Activated CD4-positive, alpha-beta T cell treated with anti-CD3 and anti-CD28 coated beads for 1 hour (primary cell): ENCODE measurements at places on chromosomes 2 and 18.

DNA sequence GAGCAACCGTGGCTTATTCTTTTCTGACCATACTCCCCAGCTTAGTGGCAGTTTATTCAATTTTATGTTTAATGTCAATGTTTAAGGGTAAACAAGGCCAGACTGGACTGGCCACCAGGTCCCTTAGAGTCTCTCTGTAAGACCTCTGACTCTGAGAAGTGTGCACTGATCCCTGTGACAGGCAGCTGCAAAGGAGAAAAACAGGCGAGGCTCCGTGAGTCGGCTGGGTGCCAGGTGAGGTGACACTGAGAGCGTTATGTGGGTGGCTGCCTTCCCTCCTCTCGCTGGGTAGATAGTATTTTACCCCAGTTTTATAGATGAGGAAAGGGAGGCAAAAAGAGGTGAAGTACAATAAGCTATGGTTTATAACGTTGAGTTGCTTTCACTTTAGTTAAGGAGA lies 139.4 kb upstream of the HDAC4 start:
- no peak for DNase-seq

- peak; percentile 2 for DNase-seq
Measured at GRCh38 chr2:3608373-3609278, 13.7 kb downstream of the COLEC11 start.

- no peak for DNase-seq
Measured at GRCh38 chr18:70295192-70296188, 6.6 kb downstream of the SOCS6 start.

DNA sequence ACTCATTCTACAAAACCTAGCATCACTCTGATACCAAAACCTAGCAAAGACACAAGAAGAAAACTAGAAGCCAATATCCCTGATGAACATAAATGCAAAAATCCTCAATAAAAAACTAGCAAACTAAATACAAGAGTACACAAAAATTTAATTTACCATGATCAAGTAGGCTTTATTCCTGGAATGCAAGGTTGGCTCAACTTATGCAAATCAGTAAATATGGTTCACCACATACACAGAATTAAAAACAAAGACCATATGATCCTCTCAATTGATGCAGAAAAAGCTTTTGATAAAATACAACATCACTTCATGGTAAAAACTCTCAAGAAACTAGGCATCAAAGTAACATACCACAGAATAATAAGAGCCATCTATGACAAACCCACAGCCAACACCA lies 188.3 kb downstream of the ETAA1 start:
- no peak for DNase-seq

DNA sequence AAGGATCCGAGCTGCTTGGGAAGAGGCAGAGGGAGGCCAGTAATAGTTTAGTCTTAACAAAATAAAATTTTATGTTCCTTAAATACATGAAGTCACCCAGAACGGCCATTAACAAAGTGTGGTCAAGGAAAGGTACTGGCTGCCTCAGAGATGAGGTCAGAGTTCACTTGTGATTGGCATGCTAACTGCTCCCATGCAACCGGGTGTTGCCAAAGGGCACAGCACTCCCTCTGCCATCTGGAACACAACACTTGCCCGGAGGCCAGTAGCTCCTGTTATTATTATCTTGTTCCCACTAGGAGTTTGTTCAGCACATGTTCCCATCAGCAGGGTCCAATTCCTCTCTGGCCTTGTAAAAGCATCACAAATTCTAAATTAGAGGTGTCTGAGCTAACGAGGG lies 207.0 kb downstream of the CYP26B1 start:
- DNase-seq: no peak

- no peak for DNase-seq
Measured at GRCh38 chr2:199201539-199201938, 256.2 kb downstream of the SATB2 start.

DNA sequence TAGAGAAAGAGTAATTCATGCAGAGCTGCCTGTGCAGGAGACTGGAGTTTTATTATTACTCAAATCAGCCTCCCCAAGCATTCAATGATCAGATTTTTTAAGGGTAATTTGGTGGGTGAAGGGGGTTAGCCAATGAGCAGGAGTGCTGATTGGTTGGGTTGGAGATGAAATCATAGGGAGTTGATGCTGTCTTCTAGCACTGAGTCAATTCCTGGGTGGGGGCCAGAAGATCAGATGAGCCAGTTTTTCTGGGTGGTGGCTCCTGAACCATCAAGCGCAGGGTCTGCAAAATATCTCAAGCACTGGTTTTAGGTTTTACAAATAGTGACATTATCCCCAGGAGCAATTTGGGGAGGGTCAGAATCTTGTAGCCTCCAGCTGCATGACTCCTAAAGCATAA lies 312.8 kb upstream of the THSD7B start:
- DNase-seq: no peak

DNA sequence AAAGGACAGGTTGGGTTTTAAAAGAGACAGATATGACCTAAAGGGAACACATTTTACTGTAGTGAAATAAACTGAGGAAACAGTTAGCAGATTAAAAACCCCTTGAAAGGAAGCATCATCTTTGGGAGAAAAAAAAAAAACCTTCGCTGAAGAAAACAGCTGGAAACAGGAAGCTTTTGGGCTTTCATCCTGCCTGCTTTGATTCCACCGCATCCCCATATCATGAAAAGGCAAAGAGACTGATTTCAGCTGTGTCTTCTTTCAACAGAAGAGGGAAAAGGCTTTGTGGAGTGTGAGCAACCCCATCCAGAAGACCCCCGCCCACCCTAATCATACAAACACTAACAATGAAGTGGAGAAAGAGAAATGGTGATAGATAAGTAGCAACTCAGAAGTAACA lies 86.4 kb downstream of the TCF4 start:
- no peak for DNase-seq
